ENCODE measurements at places on chromosomes 3 and 15.

GRCh38 chr3:8336456-8336855 is 165.2 kb upstream of the LMCD1 start:
- DNase-seq = peak; percentile 8

- no peak for DNase-seq
These were observed 115.2 kb downstream of the DCLK3 start for GRCh38 chr3:36649125-36649524.

- no peak for DNase-seq
These were observed 52.2 kb downstream of the PLD1 start for GRCh38 chr3:171758109-171758508.

DNA sequence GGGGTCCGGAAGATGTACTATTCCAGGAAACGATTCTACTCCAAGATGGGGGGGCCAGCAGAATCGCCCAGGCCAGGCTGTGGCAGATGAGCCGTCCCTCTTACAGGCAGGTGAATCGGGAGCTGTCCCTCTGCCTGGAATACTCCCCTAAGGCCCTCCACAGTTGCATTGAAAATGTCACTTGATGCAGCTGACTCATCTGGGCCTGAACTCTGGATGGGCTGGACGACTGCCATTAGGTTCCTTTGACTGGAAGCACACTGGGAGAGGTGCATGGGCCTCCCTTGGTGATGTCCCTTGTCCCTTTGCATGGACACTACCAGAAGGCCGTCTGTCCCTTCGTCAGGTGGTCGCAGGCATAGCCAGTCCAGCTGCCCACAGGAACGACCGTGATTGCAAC is 69.6 kb upstream of the HRH1 start:
- DNase-seq = no peak

Data from ELR (cell line).